ENCODE measurements at places on chromosomes 4 and X. TPM values are rescaled to one million over a fixed set of nuclear protein-coding genes. Genes with fewer than 3 reads are reported as not detected.
A peak's percentile ranks its signal among the peaks of the same experiment; 100 is the strongest.

Gene F8A2
- total RNA-seq = not detected

Gene KCTD8
- 2.8 TPM for total RNA-seq

Gene P2RY4
- not detected for total RNA-seq

Gene TRPC5OS
- total RNA-seq = not detected

Gene DKK2
- 0.64 TPM for total RNA-seq

Gene NOX1
- total RNA-seq = not detected

Gene ANAPC4
- 20.2 TPM for total RNA-seq

Gene CTAG1B
- total RNA-seq = not detected

Gene ENOX2
- 7.9 TPM for total RNA-seq

Gene GAGE2A
- not detected for total RNA-seq

Gene BMP2K
- total RNA-seq = 20.4 TPM

Gene UGT2B11
- not detected for total RNA-seq

Gene RHOXF1
- not detected for total RNA-seq

Gene NAA11
- total RNA-seq = not detected

Gene SPANXN3
- total RNA-seq = not detected

Gene OPRPN
- not detected for total RNA-seq

Gene PF4V1
- not detected for total RNA-seq

Gene MSANTD1
- 0.36 TPM for total RNA-seq

- no peak for DNase-seq
Observed at GRCh38 chr4:3477750-3478430, 14.8 kb downstream of the DOK7 start.

- no peak for DNase-seq
Observed at GRCh38 chr4:27643101-27643500, 782.5 kb downstream of the STIM2 start.

- no peak for DNase-seq
Observed at GRCh38 chr4:26984896-26985295, 124.3 kb downstream of the STIM2 start.

- no peak for DNase-seq
Observed at GRCh38 chr4:5921101-5921980, 28.5 kb upstream of the CRMP1 start.

- DNase-seq = no peak
Observed at GRCh38 chr4:189941005-189941450, 356 bp downstream of the FRG1 start.

GRCh38 chrX:86002076-86002896 is 45.1 kb downstream of the CHM start:
- DNase-seq = no peak

DNA sequence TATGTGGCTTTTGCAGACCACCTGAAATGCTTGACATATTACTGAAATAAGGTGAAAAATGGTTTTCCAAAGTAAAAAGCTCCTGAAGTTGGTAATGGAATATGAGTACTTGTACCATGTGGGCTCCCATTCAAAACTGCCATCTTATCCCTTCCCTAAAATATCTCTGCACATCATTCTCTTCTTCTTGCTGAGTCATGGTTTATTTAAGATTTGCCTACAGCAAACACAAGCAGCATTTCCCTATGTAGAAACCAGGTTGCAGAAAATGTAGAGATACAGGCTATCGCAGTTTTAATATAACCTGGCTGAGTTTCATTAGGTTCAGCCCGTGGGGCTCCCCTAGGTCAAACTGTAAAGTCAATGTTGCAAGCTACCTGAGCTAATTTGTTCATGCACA is 270.1 kb downstream of the NLGN4X start:
- DNase-seq = no peak

DNA sequence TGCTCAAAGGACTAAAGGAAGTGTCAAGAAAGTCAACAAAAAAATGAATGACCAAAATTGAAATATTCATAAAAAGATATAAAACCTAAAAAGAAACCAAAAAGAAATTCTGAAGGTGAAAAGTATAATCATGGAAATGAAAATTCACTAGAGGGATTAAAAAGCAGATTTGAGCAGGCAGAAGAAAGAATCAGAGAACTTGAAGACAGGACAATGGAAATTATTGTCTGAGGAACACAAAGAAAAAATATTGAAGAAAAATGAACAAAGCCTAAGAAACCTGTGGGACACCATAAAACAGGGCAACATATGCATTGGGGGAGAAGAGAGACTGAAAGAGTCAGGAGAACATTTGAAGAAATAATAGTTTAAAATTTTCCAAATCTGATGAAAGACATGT is 9.9 kb upstream of the SPON2 start:
- no peak for DNase-seq

DNA sequence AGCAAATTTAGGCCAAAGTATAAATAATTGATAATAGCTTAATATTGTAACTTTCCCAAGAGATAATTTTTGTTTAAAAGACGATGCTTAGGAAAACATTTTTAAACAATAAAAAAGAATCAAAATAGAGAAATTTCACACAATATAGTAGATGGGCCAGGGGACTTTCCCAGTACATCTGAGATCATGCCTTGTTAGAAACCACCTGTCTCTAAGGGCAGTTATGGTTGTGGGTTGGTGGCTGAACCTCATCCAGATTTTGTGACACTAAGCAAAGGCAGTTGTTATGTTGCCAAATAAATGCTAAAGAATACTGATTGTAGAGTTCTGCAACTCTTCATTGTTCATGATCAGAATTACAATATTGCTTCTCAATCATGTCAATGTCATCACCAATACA is 270.6 kb downstream of the BANK1 start:
- no peak for DNase-seq

DNA sequence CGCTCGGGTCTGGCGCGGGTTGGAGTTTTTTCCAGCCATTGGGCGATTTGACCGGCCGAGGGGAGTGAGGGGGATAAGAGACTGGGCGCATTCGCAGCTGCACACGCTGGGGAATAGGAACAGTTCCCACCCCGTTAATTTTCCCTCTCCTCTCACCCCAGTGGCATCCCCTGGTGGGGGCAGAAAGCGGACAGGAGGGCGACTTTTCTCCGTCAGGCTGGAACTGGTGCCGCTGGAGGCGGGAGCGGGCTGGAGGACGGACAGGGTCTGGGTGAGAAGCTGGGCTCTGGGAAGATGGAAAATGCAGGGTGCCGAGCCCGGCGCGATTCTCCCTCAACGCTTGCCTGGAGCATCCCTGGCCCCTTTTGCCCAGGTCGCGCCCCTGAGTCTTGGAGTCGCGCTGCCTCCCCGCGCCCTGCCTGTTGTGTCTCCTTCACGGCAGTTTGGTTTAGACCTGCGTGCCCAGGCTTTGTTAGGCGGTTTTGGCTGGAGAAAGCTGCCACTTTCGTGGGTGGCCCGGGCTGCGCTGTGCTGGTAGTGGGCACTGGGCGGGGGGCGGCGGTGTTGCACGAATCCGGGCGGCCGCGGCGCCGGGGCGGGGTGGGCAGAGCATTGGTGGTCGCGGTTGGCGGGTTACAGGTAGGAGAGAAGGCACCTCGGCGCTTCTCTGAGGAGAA is 2.0 kb downstream of the ADGRL3 start:
- no peak for DNase-seq

GRCh38 chr4:6417516-6418050 is 54.8 kb downstream of the PPP2R2C start:
- DNase-seq = no peak

GRCh38 chr4:119010909-119011606 is 122.4 kb downstream of the SYNPO2 start:
- DNase-seq = peak; percentile 94

DNA sequence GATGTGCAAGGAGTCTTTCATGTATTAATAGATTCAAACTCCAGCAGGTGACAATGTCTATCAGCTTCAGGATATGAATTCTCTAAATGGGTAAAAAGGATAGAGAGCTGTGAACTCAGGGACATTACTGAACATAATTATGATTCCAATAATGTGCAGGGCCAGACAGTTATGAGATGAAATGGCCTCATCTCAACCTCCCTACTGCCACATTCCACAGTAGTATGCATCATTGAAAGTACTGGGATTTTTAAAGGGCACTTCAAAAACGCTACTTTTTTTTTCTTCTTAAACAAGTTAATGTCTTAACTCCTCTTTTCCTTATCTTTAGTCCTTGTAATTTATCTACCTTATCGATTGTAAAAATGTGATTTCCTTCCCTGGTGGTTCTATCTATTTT is 202.0 kb downstream of the APBB2 start:
- no peak for DNase-seq

GRCh38 chr4:138389976-138390685 is 148.0 kb upstream of the SLC7A11 start:
- DNase-seq = no peak

GRCh38 chr4:184448141-184448540 is 26.2 kb downstream of the IRF2 start:
- no peak for DNase-seq

- peak; percentile 16 for DNase-seq
Observed at GRCh38 chrX:119618439-119618838, 12.2 kb upstream of the NKRF start.

- no peak for DNase-seq
Observed at GRCh38 chr4:185656467-185656931, 121.2 kb upstream of the PDLIM3 start.

- DNase-seq = no peak
Observed at GRCh38 chrX:119190091-119190681, 45.9 kb upstream of the PGRMC1 start.

GRCh38 chrX:65894133-65894532 is 145.7 kb downstream of the VSIG4 start:
- DNase-seq = no peak

GRCh38 chr4:187798385-187798784 is 197.2 kb upstream of the ZFP42 start:
- no peak for DNase-seq

DNA sequence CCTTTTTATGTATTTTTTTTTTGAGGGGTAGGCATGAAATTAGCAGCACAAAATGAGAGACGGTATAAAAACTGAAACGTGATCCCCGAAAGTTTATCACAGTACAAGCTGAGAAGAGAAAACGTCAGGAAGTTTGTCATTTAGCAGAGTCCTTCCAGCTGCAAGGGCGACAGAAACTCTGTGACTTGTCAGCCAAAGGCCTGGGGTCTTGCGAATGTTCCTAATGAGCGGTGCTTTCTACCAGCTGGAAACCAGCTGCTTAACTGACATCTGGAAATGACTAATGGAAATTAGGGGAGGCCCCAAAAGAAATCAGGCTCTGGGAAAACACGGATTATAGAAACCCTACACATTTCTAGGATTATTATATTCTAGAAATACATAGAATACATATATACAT is 66.5 kb downstream of the CHRNA9 start:
- DNase-seq = no peak

- no peak for DNase-seq
Observed at GRCh38 chr4:8185295-8185694, 13.8 kb upstream of the SH3TC1 start.

DNA sequence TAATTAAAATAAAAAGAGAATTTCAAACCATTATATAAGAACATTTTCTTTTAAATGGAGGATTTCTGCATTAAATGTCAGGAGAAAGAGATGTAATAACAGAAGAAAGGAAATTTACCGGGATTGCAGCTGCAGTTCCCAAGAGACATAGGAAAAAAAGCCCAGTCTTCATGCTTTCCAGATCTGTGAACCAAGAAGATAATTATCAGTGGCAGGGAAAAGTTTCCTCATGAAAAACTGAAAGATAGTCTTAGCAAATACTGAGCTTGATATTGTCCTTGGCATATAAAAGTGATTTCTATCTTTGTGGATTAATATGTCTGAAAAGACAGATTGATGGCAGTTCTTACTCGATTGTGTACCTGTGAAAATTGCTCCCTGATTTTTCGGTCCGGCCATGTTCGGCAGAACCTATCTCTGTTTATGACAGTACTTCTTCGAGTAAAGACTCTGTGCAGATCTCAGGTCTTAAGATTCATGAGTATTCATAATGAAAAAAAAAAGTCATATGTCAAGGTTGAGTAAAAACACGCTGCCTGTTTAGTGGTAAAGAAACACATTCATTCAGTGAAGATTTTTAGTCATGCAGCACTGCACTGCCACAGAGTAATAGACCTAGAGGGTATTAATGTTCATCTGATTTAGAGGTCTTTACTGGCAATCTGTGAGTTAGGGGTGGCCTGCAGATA is 29.6 kb downstream of the SPARCL1 start:
- DNase-seq = no peak
